ENCODE measurements at places on chromosomes 3 and 15.

GRCh38 chr3:73926360-73927202 is 301.8 kb upstream of the PDZRN3 start:
- DNase-seq = no peak

DNA sequence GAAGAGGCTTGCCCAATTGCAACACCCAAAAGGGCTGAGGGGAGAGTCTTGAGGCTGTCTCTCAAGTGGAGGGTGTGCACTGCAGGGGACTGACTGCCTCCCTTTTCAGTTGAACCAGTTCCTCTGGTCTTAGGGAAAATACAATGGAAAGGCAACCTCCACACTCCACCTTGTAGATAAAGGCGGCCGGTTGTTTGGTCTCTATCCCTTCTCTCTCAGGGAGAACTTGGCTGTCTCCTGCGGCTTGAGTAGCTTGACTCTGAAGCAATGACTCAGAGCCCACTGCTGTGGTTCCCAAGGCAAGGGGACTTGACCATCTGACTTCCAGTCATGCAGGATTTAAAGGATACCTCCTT is 143.2 kb upstream of the UMPS start:
- DNase-seq = no peak

- peak; percentile 60 for DNase-seq
These were observed 14.4 kb downstream of the HES1 start for GRCh38 chr3:194150252-194150934.

DNA sequence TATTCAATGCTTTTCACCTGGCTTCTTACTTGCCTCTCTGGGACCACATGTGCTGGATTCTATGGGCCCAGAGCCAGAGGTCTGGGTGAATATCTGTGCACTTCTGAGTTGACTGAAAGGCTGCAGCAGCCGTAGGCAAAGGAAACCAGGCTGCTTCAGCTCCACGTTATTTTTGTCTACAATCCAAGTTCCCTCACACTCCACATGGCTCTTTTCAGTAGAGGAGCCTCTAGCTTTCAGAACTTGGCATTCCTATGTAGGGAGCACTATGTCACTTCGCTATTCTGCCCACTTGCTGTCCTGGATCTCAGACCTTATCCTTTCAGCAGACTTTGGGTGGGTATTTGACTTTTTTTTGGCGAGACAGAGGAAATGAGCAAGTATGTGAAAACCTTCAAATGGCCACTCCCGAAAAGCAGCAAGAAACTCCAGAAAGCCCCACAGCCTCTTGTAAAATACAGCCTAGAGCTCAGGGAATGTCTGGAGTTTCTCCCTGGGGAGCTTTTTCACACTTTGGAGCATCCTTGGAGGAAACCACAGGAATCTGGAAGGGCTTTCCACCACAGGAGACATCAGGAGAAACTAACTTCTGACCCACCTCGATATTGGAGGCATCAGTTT is 80.9 kb downstream of the DUT start:
- DNase-seq = no peak

DNA sequence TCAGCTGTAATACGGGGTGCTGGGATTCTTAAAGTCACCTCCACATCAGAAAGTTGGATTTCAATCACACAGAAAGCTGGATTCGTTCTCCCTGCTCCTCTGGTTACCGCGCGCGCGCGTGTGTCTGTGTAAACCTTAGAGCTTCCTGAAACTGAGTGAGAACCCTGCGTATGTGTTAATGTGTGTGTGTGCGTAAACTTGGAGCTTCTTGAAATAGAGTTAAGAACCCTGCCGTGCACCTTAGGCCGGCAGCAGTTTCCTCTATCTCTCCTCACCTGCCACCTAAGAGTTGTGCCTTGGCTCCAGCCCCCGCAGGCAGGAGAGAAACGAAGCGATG is 531 bp downstream of the LZTFL1 start:
- DNase-seq = peak; percentile 66

DNA sequence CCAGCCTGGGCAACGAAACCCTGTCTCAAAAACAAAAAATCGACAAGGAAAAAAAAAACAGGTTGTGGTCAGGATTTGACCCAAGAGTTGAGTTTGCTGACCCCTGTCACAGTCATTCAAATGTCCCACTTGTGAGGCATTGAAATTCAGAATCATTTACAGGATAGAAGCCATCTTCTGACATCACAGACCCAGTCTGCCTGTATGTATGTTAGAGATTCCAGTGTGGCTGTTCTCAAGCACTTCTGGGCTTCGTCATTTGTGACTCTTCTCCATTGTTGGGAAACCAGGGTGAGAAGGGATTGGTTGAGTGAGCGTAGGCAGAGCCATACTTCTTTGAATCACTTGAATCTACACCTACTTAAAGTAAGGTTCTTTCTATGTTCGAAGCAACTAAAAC is 57.1 kb downstream of the LMLN start:
- no peak for DNase-seq

- no peak for DNase-seq
These were observed 98.1 kb downstream of the SEMA5B start for GRCh38 chr3:122929188-122930062.

DNA sequence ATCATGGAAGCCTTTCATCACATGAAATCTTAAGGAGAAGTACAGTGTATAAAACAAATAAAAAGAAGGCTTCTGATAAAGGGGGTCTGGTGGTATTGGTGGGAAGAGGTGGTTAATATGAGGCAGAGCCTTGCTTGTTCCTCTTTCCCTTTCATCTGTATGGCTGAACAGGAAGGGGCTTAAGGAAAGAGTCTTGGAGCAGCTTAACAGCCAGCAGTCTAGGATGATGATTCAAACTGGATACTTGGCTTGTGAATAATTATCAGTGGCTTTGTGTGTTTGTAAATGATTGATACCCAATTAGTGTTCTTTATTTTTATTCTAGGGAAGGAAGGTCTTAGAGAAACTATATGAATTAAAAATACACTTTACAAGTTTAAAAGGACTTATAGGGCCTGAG is 29.1 kb upstream of the TCAIM start:
- no peak for DNase-seq

- DNase-seq = peak; percentile 86
These were observed 39.7 kb downstream of the GLDN start for GRCh38 chr15:51380999-51381806.

DNA sequence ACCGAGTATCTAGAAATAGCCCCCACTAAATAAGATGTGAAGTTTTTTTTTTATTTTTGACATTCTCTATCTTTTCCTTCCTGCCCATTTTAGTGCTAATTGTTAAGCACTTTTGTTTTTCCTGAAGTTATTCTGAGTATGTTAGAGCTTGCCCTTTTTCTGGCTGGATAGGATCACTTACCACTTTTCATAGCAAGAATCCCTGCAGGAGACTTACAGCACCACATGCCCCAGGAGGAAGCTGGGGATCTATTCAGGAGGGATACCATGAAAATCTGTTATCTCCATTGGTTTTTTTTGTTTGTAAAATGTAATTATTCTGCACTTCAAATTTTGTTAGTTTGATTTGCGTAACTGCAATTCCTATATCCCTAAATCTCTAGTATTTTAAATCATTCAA is 968.4 kb downstream of the ZPLD1 start:
- no peak for DNase-seq

GRCh38 chr3:70824773-70825172 is 512.3 kb upstream of the MDFIC2 start:
- DNase-seq = no peak

DNA sequence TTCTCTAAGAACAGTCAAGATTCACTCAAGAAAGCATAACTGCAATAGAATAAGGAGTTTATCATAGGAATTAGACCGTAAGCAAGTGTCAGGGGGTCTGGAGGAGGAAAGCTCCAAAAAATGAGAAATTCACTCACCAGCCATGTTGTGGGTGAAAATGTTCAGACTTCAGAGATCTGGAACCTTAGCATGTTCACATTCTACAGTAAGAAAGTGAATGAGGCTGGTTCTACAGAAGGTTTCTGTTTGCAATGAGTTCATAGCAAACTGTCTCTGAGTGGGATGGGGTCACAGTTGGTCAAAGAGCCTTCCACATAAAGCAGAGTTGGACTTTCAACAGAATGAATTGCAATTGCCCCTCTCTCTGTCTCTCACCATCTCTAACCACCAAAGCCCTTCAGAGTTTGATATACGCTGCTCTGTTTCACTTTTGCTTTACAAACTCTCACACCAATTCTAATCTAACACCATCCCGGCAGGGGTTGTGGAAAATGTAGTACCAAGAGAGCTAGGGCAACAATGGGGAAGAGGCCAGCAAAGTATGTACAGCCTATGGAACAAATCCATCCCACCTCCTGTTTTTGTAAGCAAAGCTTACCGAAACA is 581.8 kb upstream of the UBE2E2 start:
- no peak for DNase-seq

GRCh38 chr3:124552224-124552623 is 178.0 kb upstream of the UMPS start:
- DNase-seq = no peak

DNA sequence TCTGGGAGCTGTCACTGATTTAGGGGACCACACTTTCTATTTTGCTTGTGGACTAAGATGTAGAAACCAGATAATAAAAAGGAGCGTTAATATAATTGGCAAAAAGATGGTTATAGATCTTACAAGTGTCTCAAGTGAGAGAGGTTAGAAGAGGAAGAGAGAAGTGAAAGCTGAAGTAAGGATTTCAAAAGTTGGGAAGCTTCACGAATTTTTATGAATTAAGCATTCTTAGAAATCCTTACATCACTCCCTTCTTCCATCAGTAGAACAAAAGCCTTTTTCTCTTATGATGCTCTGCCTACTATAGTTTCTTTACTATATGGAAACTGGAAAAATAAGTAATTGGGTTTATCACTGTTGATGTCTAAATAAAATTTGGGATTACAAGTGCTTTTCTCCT is 146.5 kb downstream of the FNDC3B start:
- no peak for DNase-seq

- no peak for DNase-seq
These were observed 42.8 kb upstream of the NSMCE3 start for GRCh38 chr15:29312387-29312786.

DNA sequence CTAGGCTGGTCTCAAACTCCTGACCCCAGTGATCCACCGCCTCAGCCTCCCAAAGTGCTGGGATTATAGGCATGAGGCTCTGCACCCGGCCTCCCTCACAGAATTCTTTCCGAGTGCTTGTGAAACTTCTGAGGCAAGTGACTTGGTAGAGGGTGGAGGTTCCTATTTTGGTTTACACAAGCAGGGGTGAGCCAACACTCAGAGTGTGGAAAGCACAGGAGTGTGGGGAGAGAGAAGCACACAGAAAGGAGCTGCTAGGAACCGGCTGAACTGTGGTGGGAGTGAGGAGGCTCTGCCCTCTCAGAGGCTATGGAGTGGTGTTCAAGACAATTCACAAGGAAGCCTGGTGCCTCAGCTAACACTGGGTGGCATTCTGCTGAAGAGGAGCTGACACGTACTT is 7.7 kb downstream of the CAPN3 start:
- peak; percentile 31 for DNase-seq

- peak; percentile 47 for DNase-seq
These were observed 13.0 kb upstream of the RAMAC start for GRCh38 chr15:82972990-82973389.

GRCh38 chr3:15074500-15074899 is 9.4 kb upstream of the MRPS25 start:
- DNase-seq = no peak

- no peak for DNase-seq
These were observed 41.1 kb downstream of the VGLL3 start for GRCh38 chr3:86949850-86950249.

DNA sequence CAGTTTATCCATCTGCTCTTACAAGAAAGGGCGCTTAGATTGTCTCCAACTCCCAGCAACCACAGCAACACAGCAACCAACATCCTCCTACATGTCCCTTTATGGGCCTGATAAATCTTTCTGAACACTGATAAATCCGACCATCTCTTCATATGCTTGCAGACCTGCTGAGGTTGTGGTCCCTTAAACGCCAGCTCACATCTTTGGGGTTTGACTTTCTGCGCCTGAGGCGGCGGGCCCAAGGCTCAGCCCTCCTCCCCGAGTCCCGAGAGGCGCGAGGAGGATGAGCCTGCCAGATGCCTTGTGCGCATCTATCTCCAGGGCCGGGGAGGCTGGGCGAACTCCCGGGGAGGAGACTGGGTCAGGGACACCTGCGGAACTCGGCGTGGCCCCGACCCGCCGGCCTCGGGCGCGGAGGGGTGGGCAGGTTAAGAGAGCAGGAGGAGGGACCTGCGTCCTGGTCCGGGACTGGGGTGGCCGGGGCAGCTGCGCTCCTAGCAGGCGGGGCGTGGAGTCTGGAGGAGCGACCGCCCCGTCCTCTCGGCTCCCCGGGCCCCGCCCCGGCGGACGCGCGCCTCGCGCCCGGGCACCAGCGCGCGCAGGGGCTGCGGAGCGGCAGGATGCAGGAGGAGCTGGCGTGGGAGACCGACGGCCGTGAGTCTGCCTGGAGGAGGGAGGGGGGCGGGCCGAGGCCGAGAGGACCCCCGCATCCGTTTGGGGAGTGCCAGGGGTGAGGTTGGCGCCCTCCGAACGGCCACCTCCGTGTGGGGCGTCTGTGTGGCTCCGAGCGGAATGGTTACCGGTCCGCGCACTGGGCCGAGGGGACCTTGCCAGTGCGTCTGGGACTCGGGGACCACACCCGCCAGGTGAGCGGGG is at the start of gene ANKDD1A:
Gene ANKDD1A, plus strand, starts transcription at position 592 of the 876 bp plus-strand sequence. Its CDS starts 29 bp downstream, at position 621.
- DNase-seq = peak; percentile 67

DNA sequence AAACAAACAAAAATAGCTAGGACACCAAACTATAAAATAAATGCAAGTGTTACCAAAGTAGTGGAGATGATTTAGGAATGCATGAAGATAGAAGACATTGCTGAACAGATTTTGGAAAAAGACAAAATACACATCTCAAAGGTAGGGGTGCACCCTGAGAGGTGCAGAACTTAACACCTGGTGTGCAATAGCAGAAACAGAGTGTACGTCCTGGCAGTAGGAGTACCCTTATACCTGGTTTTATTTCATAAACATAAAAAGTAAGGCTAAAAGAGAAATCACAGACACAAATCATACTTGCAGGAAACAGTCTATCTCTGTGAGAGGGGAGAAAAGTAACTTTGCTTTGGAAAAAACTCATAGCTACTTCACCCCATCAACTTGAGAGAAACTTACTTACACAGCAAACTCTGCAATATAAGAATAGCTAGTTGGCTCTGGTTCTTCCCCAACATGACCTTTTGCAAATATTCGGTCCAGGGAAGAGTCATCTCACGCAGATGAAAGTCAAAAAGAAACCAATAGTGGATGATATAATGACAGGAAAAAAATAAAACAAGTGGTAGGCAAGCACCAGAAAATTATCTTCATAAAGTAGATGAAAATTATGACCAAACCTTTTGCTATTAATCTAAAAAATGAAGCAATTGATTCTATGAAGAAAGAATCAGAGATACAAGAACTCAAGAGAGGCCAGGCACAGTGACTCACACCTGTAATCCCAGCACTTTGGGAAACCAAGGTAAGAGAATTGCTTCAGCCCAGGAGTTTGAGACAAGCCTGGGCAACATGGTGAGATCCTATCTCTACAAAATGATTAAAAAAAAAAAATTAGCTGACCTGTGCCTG is 108.9 kb upstream of the BNIP2 start:
- DNase-seq = no peak

DNA sequence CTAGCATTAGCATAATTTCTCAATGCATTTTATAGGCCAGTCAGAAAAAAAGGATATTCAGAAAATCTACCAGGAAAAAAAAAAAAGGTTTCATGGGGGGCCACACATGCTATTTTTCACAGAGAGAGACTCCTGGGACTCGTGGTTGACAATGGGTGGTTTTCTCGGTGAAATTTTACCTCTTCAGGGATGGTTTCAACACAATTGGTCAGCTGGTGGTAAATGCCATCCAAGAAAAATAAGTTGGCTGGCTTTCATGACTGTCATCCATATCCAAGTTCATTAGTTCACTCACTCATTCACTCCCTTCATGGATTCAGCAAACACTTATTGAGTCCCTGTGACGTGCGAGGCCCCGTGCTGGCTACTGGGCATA is 217.3 kb downstream of the SHQ1 start:
- DNase-seq = no peak
